ENCODE measurements at places on chromosomes 5 and 9.
A peak's percentile ranks its signal among the peaks of the same experiment; 100 is the strongest.

- no peak for DNase-seq
Measured at GRCh38 chr5:138350563-138350890, 2.0 kb upstream of the KDM3B start.

DNA sequence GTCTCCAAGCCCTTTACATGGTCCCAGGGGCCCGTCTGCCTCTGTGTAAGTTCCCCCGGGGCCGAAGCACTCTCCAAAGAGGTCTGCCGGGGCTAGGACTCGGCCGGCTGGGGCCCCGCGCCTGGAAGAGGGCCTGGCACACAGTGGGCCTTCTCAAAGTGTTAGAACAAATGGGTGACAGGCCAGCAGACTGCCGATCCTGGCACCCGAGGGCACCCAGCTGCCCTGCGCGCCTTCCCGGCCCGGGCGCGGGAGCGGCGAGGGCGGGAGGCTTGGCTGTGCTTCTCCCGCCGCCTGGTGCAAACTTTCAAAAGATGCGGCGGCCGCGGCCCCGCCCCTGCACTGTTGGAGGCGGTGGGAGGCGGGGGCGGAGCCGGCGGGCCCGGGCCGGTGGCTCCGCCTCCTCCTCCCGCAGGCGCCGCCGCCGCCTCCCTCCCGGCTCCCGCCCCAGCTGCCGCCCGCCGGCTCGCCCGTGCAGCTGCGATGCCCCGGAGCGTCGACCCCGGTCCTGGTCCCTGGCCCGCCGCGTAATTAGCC lies at the start of gene NEURL1B:
NEURL1B (plus strand) TSS at position 442 of the 537 bp plus-strand sequence. CDS start 144 bp downstream, outside the sequence.
- DNase-seq: peak; percentile 22

GRCh38 chr9:38141746-38142591 lies 72.9 kb upstream of the SHB start:
- no peak for DNase-seq

- DNase-seq: no peak
Measured at GRCh38 chr5:138725153-138725817, 27.9 kb upstream of the CTNNA1 start.

- DNase-seq: no peak
Measured at GRCh38 chr5:179331591-179332375, 13.5 kb downstream of the ADAMTS2 start.

GRCh38 chr5:116699332-116699731 lies 124.7 kb upstream of the SEMA6A start:
- no peak for DNase-seq

- no peak for DNase-seq
Measured at GRCh38 chr5:176736931-176737745, 73.2 kb upstream of the UNC5A start.

DNA sequence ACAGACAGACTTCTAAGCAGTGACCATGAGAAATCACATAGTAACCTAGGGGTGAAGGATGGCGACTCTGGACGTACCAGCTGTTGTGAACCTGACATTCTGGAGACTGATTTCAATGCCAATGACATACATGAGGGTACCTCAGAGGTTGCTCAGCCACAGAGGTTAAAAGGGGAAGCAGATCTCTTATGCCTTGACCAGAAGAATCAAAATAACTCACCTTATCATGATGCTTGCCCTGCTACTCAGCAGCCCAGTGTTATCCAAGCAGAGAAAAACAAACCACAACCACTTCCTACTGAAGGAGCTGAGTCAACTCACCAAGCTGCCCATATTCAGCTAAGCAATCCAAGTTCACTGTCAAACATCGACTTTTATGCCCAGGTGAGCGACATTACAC lies 38.0 kb upstream of the CCDC152 start:
- DNase-seq: no peak

GRCh38 chr5:139776861-139777260 lies 18.7 kb upstream of the PSD2 start:
- DNase-seq: no peak

DNA sequence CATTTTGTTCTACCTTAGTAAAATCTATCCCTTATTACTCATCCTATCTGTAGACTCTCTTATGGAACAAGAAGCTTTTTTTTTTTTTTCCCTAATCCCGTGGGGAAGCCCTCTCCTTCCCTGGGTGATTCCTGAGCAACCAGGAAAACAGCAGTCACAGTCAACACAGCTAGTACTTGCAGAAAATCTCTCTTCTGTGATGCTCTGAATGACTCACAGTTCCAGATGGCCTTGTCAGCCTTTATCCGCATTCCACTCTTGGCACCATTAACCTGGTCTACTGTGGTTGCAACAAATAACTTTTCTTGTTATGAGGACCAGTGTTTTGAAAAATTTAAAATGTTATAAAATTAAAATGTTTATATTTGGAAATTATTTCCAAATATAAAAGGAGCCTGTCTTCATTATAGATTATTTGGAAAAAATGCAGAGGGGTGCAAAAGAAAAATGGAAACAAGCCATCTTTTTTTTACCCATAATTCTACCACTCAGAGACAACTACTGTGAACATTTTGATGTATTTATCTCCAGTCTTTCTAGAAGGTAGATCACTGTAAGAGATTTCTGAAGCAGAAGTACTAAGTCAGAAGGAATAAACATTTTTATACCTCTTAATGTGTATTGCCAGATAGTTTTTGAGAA lies 486.7 kb downstream of the RAB3C start:
- DNase-seq: no peak

- no peak for DNase-seq
Measured at GRCh38 chr9:68631811-68632210, 73.2 kb upstream of the PIP5K1B start.

DNA sequence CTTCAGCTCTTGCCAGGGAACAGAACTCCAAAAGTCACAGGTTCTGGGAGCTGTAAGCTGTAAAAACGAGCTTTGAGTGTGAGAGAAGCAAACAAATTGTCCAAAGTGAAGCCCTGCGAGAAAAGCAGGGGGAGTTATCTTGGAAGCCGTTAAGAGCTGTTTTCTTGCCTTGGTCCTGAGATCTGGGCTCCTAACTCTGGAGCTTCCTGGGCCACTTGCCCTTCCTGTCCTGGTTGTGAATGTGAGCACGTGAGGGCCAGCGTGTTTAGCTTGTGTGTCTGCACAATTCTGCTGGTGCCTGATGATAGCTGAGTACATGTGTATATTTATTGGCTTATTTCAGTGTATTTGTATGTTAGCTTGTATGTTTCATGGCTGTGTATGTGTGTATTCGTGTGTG lies 40.5 kb downstream of the DAB2IP start:
- no peak for DNase-seq

- peak; percentile 44 for DNase-seq
Measured at GRCh38 chr9:112074250-112075008, 100.7 kb downstream of the SUSD1 start.

DNA sequence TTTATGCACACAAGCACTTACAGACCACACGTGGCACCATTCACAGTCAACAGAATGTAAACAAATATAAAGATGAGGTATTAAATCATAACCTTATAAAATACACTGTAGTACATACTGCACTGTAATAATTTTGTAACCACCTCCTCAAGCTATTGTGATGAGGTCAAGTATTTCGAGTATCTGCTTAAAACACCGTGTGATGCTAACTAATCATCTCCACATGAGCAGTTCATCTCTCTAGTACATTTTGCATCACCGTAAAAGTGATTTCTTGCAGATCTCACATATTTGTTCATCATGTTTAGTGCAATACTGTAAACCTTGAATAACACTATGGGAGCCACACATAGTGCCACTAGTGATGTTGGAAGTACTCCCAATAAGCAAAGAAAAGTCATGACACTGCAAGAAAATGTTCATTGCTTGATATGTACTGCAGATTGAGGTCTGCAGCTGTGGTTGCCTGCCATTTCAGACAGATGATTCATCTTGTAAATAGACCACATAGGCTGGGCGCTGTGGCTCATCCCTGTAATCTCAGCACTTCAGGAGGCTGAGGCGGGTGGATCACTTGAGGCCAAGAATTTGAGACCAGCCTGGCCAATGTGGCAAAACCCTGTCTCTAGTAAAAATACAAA lies 44.3 kb downstream of the FOXB2 start:
- DNase-seq: no peak
